ENCODE measurements at places on chromosomes 5 and 9.

DNA sequence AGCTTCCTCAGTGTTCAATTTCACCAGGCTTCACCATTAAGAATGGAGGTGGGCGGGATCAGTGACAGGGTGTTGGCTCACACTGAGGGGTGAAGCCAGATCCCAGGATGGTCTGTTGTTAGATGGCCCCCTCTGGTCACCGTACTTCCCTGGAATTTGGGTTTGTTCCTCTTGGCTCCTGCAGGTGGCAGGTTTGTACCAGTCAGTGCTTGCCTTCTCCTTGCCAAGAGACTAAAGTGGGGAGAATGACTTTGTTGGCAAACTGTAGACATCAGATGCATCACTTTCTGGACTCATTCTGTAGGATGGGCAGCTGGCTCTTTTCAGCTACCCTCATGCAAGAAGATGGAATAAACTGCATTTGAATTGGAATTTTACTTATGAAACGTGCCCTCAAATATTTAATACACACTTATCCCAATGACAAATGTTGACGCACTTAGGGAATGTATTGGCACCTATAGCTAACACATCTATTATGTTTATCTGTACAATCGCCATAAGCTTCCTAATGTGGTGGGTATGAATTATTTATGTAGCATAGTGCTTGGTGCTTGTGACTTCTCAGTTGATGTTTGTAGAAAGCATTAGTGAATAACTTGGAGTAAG, 31.4 kb upstream of the ANKRD55 start:
- no peaks in the 10 kb centered on the region for H3K36me3 ChIP-seq
- no peaks in the 10 kb centered on the region for H3K4me1 ChIP-seq
- H3K27me3 ChIP-seq: no peaks in the 10 kb centered on the region

- DNase-seq: no peak
- H3K36me3 ChIP-seq: no peaks in the 10 kb centered on the region
- no peaks in the 10 kb centered on the region for H3K4me1 ChIP-seq
- H3K4me3 ChIP-seq: no peak overlapping the region
- no peaks in the 10 kb centered on the region for H3K27me3 ChIP-seq
These were observed 61.3 kb upstream of the MOCS2 start for GRCh38 chr5:53170746-53171349.

- DNase-seq: no peak
- H3K4me3 ChIP-seq: no peak overlapping the region
- H3K36me3 ChIP-seq: no peaks in the 10 kb centered on the region
- no peaks in the 10 kb centered on the region for H3K27me3 ChIP-seq
- no peak overlapping the region for H3K27ac ChIP-seq
These were observed 178.8 kb upstream of the HAPLN1 start for GRCh38 chr5:83899326-83899970.

DNA sequence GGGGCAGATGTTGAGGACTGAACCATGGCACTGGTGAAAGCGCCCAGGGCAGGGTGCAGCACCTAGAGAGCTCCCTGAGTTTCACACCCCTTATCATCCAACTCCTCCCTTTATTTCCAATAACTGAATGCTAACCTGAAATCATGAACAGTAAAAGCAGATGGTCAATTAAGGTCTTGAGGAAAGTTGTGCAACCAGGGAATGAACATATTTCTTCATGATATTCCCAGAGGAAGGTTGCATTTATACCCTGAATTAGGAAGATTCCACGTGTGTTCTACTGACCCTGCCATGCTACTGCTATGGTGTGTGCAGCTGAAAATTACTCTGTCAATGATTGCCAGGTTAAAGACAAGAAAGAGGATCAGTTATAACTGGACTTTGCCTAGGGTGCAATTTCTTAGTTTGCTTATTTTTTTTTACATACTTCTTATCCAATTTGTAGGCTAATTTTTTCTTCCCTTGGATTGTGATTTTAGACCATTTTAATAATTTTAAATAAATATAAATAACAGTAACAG, 319.8 kb downstream of the SEMA5A start:
- H3K4me1 ChIP-seq: no peaks in the 10 kb centered on the region
- no peak overlapping the region for H3K27ac ChIP-seq
- H3K4me3 ChIP-seq: no peak overlapping the region
- DNase-seq: no peak
- H3K36me3 ChIP-seq: no peaks in the 10 kb centered on the region

DNA sequence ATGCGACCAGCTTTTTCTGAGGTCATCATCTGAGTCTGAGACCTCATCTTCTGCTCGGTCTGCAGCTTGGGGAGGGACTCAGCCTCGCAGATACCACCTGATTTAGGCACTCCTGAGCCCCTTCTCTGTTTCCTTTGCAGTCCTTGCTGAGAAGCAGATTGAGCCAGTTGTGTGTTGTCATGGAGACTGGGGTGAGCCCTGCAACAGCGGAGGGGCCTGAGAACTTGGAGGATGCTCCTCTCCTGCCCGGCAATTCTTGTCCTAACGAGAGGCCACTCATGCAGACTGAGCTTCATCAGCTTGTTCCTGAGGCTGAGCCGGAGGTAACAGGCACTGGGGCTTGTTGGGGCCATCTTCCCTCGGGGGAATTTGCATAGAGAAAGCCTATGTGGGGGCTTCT, 19.2 kb downstream of the TEX53 start:
- no peak overlapping the region for H3K4me3 ChIP-seq
- H3K27me3 ChIP-seq: no peaks in the 10 kb centered on the region
- H3K36me3 ChIP-seq: peaks cover 39% of the 10 kb centered on the region
- no peak overlapping the region for H3K27ac ChIP-seq
- no peaks in the 10 kb centered on the region for H3K4me1 ChIP-seq

DNA sequence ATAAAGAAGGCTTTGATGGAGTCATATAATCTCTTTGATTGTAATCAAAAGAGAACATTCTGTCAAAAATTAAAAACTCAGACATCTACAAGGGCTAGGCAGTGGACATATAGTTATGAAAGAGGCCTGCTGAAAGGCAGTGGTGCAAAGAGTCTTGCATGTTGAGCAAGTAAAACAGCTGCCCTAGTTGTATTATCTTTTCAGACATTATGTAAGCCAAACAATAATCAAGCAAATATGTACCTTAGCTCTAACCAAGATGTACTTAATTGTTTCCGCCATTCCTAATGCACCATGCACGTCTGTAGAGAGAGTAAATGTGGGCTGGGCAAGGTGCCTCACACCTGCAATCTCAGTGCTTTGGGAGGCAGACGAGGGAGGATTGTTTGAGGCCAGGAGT, 14.3 kb downstream of the GAPT start:
- no peak for DNase-seq
- H3K4me3 ChIP-seq: no peak overlapping the region
- H3K27me3 ChIP-seq: no peaks in the 10 kb centered on the region
- no peaks in the 10 kb centered on the region for H3K36me3 ChIP-seq

DNA sequence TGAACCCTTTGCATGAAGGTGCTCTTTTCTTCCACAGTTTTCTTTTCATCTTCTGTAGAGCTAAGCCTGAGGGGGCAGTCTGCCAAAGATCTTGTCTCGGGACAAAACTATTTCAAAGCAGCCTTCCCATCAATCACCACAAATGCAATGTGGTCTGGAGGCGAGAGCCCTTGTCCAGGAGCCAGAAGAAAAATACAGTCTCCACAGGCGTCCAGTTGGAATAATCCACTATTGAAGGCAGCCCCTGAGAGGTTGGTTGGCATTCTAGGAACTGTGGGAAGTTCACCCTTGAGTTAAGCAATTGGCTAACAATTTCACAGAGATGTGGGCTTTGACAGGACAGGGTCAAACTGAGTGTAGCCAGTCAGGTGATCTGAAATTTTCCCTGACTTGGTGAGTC, 72.0 kb downstream of the SEMA6A start:
- no peak overlapping the region for H3K27ac ChIP-seq
- H3K4me1 ChIP-seq: peaks cover 23% of the 10 kb centered on the region
- H3K4me3 ChIP-seq: no peak overlapping the region
- no peak for DNase-seq
- H3K27me3 ChIP-seq: no peaks in the 10 kb centered on the region

DNA sequence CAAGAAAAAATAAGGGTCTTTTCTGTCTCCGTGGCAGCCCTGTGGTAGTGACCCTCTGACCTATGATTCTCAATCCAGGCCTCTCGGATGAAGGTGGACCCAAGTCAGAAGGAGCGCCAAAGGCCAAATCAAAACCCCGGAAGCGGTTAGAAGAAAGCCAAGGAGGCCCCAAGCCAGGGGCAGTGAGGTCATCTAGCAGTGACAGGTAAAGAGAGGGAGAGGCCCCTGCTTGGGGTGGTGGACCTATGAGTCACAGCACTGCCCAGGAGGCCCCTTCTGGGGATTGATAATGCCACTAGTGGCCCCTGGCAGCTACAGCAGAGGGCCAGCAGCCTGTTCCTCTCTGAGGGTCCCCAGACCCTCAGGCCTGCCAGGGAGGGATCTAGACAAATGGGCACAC, 6.4 kb upstream of the SLC2A8 start:
- no peak overlapping the region for H3K4me3 ChIP-seq
- H3K36me3 ChIP-seq: no peaks in the 10 kb centered on the region
- H3K27me3 ChIP-seq: no peaks in the 10 kb centered on the region
- H3K27ac ChIP-seq: no peak overlapping the region

- H3K36me3 ChIP-seq: no peaks in the 10 kb centered on the region
- DNase-seq: no peak
- no peak overlapping the region for H3K4me3 ChIP-seq
- no peaks in the 10 kb centered on the region for H3K27me3 ChIP-seq
- H3K27ac ChIP-seq: no peak overlapping the region
These were observed 30.3 kb downstream of the SLC25A46 start for GRCh38 chr5:110769000-110769681.

DNA sequence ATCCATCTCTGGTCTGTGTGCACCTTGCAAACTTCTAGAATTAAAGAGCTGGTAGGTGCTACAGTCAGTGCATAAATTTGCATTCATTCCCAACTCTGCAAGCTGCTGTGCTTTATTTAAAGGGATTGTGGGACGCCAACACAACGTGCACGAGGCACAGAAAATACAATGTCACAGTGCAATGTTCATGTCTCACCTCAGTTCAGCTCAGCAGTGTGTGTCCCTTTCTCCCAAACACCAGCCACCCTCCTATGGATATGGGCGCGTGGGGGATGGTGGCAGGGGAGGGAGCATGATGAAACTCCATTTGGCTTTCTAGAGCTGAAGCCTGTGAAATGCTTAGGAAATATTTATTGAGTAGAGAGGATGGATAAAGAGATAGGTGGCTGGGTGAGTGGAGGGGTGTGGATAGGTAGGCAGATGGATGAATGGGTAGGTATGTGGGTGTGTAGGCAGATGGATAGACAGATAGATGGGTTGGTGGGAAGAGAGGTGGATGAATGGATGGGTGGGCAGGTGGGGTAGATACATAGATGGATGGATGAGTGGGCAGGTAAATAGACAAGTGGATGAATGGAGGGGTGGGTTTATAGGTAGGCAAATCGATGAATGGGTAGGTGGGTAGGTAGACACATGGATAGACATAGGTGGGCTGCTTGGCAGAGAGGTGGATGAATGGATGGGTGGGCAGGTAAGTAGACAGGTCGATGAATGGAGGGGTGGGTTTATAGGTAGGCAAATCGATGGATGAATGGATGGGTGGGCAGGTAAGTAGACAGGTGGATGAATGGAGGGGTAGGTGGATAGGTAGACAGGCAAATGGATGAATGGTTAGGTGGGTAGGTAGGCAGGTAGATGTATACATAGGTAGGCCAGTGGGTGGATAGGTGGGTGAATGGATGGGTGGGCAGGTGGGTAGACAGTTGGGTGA, 92.7 kb upstream of the FCN2 start:
- peaks cover 13% of the 10 kb centered on the region for H3K36me3 ChIP-seq
- no peak overlapping the region for H3K27ac ChIP-seq
- no peak overlapping the region for H3K4me3 ChIP-seq

GRCh38 chr5:126650463-126650862, 49.7 kb downstream of the PHAX start:
- H3K36me3 ChIP-seq: no peaks in the 10 kb centered on the region
- H3K27ac ChIP-seq: no peak overlapping the region
- H3K4me1 ChIP-seq: no peaks in the 10 kb centered on the region
- DNase-seq: no peak
- no peak overlapping the region for H3K4me3 ChIP-seq

GRCh38 chr5:24365406-24365805, 279.4 kb downstream of the CDH10 start:
- no peaks in the 10 kb centered on the region for H3K4me1 ChIP-seq
- no peak overlapping the region for H3K27ac ChIP-seq

DNA sequence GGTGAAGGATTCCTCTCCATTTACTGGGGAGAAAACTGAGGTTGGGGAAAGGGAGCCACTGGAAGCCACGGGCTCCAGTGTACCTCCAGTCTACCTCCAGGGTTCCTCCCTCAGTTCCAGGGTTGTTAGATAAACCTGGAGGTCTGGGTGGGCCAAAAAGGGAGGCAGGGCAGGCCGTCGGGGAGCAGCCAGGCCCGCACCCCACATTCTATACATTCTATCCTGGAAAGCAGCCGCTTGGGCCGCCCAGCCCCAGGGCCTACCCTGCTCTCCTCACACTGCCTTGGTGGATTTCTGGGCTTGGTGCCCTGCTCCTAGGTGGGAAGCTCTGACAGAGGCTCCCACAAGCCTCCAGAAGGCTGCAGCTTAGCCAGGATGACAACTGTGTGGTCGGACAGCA, 18.1 kb upstream of the SUSD3 start:
- no peaks in the 10 kb centered on the region for H3K36me3 ChIP-seq
- no peaks in the 10 kb centered on the region for H3K4me1 ChIP-seq
- no peak overlapping the region for H3K4me3 ChIP-seq
- H3K27me3 ChIP-seq: no peaks in the 10 kb centered on the region
- DNase-seq: no peak

DNA sequence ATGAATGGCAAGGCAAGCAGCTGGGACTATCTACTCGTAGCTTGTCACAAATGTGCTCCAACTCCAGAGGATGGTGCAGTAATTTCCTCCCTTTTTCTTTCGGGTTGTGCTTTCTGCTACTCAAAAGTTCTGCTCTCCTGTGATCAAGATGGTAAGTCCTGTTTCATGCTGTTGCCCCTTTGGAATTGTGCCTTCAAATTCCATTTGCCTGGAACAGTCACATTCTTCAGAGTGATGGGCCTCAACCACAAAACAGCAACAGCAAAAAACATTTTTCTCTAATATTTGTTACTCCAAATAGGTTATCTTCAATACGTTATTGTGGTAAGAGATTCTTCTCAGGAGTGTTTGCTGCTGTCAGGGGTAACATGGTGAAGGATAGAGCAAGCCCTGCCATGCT, 209.3 kb downstream of the PALM2AKAP2 start:
- no peak for DNase-seq
- no peak overlapping the region for H3K27ac ChIP-seq
- no peaks in the 10 kb centered on the region for H3K27me3 ChIP-seq
- H3K36me3 ChIP-seq: no peaks in the 10 kb centered on the region
- no peaks in the 10 kb centered on the region for H3K4me1 ChIP-seq

GRCh38 chr5:35538198-35538931, 79.3 kb upstream of the SPEF2 start:
- no peaks in the 10 kb centered on the region for H3K4me1 ChIP-seq
- no peaks in the 10 kb centered on the region for H3K36me3 ChIP-seq
- DNase-seq: no peak
- H3K4me3 ChIP-seq: no peak overlapping the region
- no peak overlapping the region for H3K27ac ChIP-seq
- no peaks in the 10 kb centered on the region for H3K27me3 ChIP-seq

GRCh38 chr5:7717691-7718090, 133.2 kb downstream of the CFAP90 start:
- no peaks in the 10 kb centered on the region for H3K36me3 ChIP-seq
- H3K27ac ChIP-seq: no peak overlapping the region

GRCh38 chr5:63310644-63311043, 651.6 kb downstream of the HTR1A start:
- no peak overlapping the region for H3K27ac ChIP-seq
- H3K36me3 ChIP-seq: no peaks in the 10 kb centered on the region
- H3K4me1 ChIP-seq: no peaks in the 10 kb centered on the region
- no peak for DNase-seq
- no peaks in the 10 kb centered on the region for H3K27me3 ChIP-seq

Data from vagina (tissue), 2 donors.